ENCODE measurements at places on chromosomes 3 and 15.

- DNase-seq: no peak
These were observed 398.5 kb downstream of the VPS13C start for GRCh38 chr15:61661791-61662190.

DNA sequence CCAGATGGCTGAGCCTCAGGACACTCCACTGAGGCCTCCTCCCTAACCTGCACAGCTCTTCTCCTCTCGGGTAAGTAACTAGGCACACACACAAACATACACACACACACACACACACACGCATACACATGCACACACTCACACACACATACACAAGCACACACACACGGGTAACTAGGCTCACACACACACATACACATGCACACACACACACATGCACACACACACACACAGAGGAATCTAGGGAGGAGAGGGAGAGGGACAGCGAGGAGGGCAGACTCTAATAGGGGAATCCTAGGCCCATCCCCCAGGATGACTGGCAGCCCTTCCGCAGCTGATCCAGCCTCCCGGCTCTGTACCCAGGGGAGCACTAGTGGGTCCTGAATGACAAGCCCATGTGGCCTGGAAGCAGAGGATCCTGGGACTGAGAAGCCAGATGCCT, 177.4 kb upstream of the LINGO1 start:
- no peak for DNase-seq

DNA sequence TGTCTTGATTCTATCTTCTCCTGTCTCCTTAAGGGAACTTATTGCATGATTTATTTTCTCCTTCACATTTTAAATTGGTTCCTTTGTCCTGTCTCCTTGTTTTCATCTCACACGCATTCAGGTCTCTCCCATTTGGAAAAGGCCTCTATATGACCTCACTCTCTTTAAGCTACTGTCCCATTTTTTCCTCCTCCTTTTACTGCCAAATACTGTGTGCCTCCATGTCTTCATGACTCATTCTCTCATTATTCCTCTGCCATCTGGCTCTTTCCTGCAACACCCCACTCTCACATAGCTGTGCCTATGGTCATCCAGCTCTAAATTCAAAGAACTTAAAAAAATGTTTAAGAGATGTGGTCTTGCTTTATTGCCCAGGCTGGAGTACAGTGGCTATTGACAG, 48.0 kb downstream of the TYRO3 start:
- DNase-seq: no peak

GRCh38 chr3:180979961-180980360, 9.6 kb downstream of the DNAJC19 start:
- no peak for DNase-seq

DNA sequence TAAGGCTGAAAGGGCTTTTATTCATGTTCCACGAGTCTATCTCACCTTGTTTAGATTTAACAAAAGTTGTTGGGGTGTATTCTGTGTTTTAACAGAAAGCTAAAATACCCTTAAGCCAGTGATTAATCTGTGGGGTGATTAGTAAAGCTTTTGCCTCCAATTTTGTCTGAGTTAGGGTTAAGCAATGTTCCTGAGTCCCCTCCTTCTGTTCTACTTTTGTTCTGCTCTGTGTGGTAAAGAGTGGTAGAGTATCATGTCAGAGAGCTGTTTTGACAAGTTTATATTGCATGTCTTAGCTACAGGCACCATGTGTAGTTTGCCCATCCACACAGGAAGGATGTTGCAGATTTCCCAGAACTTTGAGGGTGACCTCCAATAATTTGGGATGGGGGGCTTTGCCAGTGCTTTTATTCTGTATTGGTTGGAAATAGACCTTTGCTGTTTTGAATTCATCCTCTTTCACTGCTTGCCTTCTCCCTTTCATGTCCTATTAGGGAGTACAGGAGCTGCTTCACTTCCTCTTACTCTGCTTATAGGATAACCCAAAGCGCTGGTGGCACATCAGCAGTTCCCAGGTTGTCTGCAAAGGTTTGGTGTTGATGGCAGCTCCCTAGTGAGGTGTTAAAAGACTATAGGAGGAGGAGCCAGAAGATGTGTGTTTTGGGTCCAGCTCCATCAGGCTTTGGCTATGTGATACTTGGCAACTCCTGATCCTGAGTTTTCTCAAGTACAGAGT, 7.4 kb downstream of the PDE8A start:
- no peak for DNase-seq

- no peak for DNase-seq
These were observed 147.8 kb downstream of the OCA2 start for GRCh38 chr15:27951191-27951890.

- no peak for DNase-seq
These were observed 66.2 kb upstream of the UBE2E1 start for GRCh38 chr3:23739536-23739935.

GRCh38 chr3:193016437-193016901, 98.8 kb upstream of the MB21D2 start:
- DNase-seq: no peak

DNA sequence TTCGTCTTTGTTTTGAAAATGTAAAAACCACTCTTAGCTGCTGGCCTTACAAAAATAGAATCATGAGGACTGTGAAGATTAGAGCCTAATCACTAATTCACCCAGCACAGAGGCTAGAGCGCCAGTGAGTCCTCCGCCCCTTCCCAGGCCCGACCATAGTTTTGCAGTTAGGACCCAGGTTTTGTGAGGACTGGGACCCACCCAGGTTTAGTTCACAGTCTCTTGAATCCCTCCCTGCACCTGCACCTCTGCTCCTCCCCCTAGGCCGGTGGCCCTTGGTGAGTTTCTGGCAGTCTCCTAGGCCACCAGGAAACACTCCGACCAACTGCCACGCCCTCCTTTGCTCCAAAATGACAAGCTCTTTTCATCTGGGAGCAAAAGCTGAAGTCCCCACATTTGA, 136.0 kb upstream of the CCDC54 start:
- DNase-seq: no peak

- DNase-seq: no peak
These were observed 55.3 kb upstream of the VGLL4 start for GRCh38 chr3:11699083-11699427.

DNA sequence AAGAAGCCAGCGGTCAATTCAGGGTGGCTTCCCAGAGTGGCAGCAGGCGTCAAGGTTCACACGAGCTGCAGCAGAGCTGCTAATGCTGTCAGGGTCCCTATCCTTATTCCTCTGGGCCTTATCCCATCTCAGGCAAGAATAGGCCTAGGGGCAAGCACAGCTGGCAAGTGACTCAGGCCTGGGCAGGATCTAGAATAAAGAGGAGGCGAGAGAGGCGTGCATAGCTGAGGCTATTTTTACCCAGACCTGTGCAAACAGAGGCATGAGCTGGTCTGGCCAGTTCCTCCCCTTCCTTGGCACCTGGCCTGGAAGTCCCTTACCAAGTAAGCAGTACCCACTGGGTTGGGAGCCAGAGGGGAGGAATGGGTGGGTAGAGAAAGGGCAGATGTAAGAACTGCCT, 12.2 kb upstream of the VIPR1 start:
- no peak for DNase-seq

DNA sequence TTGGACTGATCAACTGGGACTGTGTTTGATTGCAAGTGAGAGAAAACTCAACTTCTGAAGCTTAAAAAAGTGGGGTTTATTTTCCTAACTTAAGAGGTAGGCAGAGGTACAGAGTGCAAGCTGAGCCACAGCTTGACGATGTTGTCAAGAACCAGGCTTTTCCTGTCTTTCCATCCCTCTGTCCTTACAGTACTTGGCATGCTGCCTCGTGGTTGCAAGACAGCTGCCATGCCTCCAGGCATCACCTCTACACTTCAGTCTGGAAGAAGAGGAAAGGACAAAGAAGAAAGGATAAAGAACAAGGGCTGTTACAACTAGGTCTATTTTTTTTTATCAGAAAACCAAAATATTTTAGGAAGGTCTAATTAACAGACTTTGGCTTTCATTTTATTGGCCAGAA, 51.8 kb upstream of the GALNT15 start:
- DNase-seq: no peak

DNA sequence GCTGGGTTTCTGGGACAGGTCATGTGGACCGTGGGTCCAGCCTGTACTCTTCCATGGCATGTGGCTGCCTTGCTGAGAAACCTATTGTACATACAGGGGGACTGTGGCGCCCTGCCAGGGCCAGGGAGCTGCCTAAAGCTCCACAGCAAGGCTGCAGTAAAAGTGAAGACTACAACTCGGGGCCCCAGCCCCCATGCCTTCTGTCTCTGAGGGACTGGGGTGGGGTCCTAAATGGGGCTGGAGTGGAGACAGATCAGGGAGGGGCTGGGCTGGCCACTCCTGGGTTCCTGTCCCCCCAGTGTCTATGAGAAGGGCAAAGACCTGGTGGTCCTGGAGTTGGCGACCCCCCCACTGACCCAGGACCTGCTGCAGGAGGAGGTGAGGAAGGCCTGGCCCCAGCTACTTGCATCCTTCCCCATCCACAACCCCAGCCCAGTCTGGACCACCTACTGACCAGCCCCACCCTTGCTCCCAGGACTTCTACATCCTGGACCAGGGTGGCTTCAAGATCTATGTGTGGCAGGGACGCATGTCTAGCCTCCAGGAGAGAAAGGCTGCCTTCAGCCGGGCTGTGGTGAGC, 7.3 kb downstream of the VILL start:
- DNase-seq: no peak

- DNase-seq: no peak
These were observed 11.8 kb upstream of the C3orf70 start for GRCh38 chr3:185164428-185165217.

DNA sequence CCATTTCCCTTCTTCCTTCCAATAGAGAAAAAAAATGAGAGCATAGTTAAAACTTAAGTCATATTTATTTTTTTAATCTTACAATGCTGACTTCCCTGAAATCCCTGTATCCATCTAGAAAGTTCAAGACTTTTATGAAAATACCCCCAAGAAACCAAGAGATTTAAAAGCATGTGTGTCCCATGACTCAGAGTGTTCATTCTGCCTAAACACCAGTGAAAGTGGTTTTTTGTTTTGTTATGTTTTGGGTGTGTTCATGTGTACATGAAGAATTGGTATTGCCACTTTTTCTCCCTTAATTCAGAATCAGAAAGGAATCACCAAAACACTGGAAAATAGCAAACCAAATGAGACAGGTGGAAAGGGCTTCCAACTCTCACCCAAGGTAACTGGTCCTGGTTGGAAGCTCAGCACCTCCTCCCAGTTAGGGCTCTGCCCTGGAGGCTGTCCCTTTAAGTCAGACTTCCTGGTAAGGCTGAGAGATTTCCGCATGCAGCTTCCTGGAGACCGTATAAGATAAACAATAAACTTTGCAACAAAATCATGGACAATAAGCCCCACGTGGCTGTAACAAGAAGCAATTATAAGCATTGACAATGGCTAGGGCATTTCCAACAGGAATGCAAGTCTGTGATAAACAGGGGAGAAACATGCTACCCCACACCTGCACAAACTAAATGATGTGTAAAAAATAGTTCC, 121.9 kb upstream of the ARHGEF3 start:
- no peak for DNase-seq

- no peak for DNase-seq
These were observed 16.5 kb downstream of the EMC3 start for GRCh38 chr3:9970020-9970652.

- no peak for DNase-seq
These were observed 39.3 kb downstream of the RFTN1 start for GRCh38 chr3:16474216-16474615.

DNA sequence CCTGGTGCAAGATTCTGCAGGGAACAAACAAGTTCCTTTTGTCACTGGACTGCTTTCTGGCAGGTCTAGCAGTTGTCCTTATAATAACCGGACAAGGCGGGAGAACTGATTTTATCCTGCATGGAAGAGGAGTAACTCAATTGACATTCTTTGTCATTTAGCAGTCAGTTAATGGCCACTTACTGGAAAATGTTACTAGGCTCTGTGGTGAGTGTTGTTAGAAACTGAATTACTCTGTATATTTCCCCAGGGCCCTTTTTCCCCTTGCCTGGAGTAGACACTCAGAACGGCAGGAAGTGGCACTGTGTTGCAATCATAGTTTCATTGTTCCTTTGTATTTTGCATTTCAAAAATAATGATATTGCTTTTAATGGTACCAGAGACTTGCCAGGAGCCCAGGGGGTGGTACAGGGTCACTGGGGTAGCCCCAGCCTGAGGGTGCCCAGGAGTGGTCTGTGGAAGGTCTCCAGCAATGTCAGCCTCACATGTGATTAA, 318.6 kb upstream of the LRRFIP2 start:
- DNase-seq: no peak

DNA sequence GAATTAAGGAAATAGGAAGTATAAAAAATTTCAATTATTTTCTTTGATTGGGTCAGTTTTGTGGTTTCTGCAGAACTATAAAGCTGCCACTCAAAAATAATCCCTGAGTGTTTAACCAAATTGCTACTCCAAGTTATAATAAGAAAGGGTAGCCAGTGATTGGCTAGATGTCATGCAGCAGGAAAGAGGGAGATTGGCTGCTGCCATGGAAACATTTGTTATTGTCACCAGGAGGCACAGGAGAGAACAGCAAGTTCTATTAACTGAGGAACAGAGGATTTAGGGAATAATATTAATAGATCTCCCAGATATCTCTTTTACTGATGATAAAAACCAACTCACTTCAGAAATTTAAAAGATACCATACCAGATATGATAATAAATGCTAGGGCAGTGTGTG, 42.6 kb downstream of the CLDN1 start:
- no peak for DNase-seq

DNA sequence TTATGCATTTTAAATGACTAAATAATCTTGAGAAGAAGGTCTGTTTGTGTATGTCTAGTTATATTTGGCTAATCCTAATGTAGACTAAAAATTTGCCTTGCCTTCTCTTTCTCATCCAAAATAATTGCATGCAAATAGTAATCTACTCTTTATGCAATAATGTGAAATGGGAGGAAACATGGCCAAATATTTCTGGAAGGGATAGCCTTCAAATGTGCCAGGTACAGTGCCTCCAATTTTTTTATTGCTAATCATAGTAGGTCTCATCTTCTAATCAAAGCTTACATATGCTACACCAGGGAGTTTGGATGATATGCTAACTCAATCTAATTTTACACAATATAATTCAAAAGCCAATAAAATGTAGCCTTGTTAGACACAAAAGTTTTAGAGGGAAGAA, 911.3 kb downstream of the NAALADL2 start:
- no peak for DNase-seq

DNA sequence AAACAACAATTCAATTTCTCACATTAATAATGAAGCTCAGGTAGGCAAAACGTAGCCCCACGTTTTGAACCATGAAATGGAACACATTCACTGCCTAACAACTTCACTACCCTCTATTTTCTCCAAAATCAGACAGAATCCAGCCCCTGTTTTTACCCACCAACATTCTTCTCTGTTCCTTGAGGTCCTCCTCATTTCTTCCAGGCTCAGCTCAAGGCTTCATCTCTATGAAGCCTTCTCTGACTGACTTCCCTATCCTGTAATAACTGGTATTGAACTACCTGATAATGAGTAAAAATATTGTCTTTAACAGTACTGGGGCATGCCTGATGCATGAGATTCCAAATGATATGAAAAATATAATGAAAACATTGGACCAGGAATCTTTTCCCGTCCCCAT, 2.2 kb downstream of the TFRC start:
- DNase-seq: no peak

GRCh38 chr15:29039466-29040369, 153.9 kb downstream of the APBA2 start:
- DNase-seq: no peak

GRCh38 chr3:117052395-117052794, 342.8 kb downstream of the TUSC7 start:
- DNase-seq: no peak

- DNase-seq: no peak
These were observed 70.9 kb downstream of the SCN5A start for GRCh38 chr3:38578551-38578950.
